Suppressor macrophage treated with lipopolysaccharide for 1 hour (primary cell): ENCODE measurements at places on chromosomes 5 and 9.

- no peak for DNase-seq
These were observed 31.3 kb upstream of the PLPP6 start for GRCh38 chr9:4630836-4631235.

DNA sequence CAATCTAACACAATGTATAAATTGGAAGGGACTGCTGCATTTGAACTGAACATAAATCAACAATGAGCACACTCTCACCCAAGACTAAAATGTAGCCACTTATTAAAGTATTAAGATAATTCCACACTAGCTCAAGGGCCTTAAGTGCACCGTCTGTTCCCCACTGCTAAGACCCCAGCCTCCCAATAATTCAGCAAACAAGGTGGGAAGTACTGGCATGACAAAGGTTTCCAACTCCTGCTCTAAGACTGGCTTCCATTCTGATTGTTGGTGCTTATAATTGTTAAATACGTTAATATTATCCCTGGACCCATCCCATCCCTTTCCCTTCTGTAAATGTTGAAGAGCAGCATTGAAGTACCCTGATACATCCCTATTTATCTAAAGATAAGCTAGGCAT, 636.7 kb downstream of the NR2F1-AS1 start:
- no peak for DNase-seq

GRCh38 chr5:132053483-132053882, 7.0 kb upstream of the IL3 start:
- DNase-seq = no peak

DNA sequence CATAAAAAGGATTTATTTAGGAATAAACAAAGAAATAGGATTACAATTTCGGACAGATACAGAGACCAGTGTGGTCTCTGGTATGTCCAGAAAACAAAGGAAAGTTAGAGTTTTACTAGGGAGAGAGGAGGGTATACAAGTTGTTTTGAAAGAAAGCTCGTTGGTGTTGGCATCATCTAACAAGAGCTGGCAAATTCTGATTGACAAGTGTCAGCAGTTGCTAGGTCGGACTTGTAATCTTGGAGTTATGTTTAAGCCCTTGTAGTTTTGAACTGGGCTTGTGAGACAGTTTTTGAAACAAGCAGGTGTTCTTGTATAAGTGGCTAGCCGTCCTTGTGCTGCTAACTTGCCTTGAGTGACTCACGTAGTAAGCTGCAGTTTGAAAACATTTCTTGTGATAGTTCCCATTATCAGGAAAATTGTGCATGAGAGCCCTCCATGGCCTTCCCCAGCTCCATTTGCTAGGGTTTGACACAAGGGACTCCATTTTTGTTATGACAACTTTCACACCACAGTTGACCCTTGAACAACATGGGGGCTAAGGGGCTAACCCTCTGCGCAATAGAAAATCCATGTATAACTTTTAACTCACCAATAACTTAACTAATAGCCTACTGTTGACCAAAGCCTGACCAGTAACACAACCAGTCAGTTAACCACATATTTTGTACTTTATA, 48.1 kb downstream of the ZNF622 start:
- DNase-seq = no peak

GRCh38 chr5:53416144-53416738, 64.2 kb upstream of the FST start:
- peak; percentile 5 for DNase-seq

- DNase-seq = no peak
These were observed 592.0 kb downstream of the CHSY3 start for GRCh38 chr5:130496215-130496614.

DNA sequence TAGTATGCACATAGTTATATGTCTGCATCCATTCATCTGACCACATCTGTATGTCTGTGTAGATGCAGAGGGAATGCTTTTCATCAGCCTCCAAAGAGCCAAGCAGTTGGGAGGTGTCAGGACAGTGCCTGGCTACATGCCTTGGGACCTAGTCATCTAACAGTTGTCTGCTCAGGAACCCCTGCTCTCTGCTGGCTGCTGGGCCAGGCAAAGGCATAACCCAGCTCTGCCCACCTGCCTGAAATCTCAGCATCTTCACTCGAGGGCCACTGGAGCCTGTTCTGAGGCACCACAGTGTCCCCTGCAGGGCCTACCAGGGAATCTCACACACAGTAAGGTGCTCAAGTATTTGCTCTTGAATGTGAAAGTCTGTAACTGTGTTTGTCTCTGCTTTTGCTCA, 3.7 kb downstream of the C9orf50 start:
- peak; percentile 33 for DNase-seq

GRCh38 chr5:43363445-43364152, 48.6 kb downstream of the CCL28 start:
- DNase-seq = no peak

- DNase-seq = peak; percentile 53
These were observed 1.6 kb downstream of the ZNF366 start for GRCh38 chr5:72505539-72506157.

DNA sequence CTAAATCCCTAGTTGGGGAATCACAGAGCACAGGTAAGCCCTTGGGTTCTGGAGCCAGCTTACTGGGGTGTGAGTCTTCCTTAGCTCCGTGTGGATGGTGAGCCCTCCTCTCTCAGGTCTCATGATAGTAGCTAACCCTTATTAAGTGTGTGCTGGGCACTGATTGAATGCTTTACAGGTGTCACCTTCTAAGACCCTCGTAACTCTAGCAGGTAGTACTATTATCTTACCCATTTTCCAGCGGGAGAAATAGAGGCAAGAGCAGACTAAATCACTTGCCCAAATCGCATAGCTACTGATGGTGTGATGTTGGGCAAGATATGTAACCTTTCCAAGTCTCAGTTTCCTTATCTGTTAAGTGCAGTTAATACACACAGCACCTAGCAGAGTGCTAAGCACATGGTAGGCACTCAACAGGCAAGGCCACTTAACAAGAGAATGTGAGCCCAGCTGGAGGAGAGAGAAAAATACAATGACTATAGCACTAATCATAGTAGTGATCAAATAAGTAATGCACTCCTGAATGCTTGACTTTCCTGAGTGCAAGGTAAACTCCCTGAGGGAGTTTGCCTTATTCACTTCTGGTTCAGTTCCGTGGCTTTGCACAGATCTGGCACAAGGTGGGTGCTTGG, at the start of gene DCANP1:
Gene DCANP1 (minus strand): TSS at position 51 of the 632 bp plus-strand sequence. CDS start 240 bp downstream, outside the sequence.
- DNase-seq = no peak

GRCh38 chr5:45271626-45272025, 424.6 kb downstream of the HCN1 start:
- DNase-seq = no peak

- DNase-seq = no peak
These were observed 72.6 kb upstream of the SELENOP start for GRCh38 chr5:42884326-42884725.

- DNase-seq = no peak
These were observed 298.6 kb upstream of the SLC24A2 start for GRCh38 chr9:20087481-20087880.

DNA sequence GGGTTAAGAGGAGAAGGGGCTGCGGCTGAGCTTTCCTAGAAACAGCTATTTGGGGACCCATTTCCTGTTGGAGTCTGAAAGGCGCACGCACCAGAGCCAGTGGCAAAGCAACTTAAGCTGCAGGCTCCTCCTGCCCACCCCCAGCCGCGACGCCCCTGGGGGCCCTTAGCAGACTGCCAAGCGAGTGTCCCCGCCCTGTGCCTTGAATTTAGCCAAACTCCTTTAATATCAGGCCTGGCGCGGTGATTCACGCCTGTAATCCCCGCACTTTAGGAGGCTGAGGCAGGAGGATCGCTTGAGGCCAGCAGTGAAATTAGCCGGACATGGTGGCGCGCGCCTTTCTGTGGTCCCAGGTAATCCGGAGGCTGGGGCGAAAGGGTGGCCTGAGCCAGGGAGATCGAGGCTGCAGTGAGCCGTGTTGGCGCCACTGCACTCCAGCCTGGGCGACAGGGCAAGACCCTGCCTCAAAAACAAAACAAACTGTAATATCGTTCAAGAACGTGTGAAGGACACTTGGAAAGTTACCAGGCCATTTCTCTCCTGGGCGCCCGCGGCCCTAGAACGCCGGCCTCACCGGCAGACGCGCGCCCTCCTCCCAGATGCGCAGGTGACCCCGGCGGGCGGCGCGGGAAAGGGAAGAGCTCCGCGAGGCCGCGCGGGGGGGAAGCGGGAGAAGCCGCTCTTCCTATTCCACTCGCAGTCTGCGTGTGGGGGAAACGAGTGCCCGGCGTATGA, 1.0 kb upstream of the F2R start:
- DNase-seq = no peak

DNA sequence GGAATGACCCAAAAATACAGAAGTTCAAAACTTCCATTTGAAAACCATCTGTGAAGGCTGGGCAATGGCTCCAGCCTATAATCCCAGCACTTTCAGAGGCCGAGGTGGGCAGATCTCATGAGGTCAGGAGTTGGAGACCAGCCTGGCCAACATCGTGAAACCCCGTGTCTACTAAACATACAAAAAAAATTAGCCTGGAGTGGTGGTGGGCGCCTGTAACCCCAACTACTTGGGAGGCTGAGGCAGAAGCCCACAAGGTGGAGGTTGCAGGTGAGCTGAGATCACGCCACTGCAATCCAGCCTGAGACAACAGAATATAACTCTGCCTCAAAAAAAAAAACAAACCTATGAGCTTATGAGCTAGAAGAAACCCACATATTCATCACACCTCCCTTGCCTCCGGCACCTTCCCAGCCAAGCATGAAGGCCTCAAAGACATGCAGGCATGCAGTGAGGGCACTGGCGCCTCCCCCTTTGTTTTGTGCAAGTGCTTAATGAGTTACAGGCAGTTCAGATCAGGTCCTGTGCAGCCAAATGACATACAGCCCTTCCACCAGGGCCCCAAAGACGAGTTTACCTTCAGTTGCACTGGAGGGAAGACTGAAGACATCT, 9.9 kb downstream of the HNRNPH1 start:
- DNase-seq = no peak

DNA sequence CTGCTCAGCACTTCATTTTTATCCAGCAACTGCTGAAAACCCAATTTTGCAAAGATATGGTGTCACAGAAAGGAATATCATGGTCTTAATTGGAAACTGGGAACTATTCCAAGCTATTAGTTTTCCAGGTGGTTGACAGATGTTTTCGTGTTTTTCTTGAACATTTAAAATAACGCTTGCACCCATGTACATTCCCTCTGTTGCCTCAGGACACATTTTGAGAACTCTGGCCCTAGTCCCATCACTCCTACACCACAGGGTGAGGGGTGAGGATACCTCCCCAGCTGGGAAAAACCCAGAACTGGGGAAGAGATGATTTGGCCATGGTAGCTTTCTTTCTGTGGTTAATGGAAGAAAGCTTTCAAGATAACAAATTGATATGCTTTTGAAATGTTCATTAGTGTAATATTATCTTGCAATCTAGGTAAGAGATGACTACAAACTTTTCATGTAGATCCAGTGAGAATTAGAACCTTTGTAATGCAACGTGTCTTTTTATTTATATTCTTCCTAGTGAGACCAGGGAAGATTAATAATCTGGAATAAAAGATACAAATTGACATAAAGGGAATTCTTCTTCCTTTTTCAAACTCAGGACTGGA, 627.0 kb downstream of the RAB3C start:
- DNase-seq = no peak

DNA sequence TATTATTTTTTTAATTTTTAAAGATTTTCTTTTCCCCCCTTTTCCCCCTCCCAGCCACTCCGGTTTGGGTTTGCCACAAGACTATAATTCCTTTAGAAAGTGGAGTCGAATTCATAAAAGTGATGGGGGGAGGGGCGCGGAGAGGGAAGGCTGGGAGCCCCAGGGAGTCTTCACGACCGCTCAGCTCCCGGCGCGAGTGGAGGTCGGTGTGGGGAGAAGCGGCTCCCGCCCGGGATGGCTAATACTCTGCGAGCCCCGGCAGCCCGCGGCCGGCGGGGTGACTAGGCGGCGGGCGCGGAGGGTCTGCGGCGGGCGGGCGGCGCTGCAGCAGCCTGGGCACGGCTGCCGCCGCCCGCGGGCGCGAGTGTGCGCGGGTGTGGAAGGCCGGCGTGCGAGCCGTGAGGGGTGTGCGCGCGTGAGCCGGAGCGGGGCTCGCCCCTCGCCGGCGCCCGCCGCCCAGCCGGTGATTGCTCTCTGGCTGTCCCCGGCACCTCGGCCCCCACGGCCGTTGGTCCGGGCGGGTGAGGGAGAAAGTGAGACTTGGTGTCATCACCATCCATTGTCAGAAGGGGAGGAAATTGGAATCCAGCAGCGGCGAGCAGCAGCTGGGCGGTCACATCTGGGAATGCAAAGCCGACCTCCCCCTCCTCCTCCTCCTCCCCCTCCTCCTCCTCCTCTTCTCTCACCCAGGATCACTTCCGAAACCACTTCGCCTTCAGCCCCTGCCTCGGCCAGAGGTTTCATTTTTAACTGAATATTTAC, at the start of gene PARP8:
Gene PARP8 (plus strand): TSS at position 377 of the 762 bp plus-strand sequence. CDS start 459 bp downstream, outside the sequence.
- DNase-seq = peak; percentile 57

DNA sequence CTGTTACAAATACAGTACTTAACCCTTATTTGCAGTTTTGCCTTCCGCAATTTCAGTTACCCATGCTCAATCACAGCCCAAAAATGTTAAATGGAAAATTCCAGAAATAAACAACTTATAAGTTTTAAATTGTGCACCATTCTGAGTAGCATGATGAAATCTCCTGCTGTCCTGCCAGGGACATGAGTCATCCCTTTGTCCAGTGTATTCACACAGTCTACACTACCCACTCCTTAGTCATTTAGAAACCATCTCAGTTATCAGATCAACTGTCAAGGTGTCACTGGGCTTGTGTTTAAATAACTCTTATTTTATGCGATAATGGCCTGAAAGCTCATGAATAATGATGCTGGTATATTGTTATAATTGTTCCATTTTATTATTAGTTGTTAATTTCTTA, 95.8 kb downstream of the PLCXD3 start:
- DNase-seq = no peak

GRCh38 chr5:11547730-11548129, 356.5 kb downstream of the CTNND2 start:
- no peak for DNase-seq

GRCh38 chr5:113375480-113376060, 59.2 kb downstream of the TSSK1B start:
- DNase-seq = no peak

DNA sequence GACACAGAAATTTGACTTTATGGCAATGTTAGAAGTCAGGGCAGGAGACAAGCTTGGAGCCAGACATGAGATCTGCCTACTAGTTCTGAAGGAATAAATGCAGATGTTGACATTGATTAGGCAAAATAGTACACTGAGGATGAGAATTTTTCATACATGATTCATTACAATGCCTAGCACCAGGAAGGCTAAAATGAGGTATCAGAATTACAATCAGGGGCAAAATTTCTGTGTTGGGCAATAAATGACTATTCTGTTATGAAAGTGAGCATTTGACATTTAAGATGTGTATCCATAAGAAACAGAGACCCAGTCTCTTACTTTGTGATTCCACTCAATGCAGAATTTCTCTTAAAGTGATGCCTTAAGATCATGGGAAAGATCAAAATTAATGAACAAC, 92.4 kb upstream of the CDH10 start:
- DNase-seq = no peak

GRCh38 chr5:65811004-65811403, 89.0 kb downstream of the NLN start:
- no peak for DNase-seq

DNA sequence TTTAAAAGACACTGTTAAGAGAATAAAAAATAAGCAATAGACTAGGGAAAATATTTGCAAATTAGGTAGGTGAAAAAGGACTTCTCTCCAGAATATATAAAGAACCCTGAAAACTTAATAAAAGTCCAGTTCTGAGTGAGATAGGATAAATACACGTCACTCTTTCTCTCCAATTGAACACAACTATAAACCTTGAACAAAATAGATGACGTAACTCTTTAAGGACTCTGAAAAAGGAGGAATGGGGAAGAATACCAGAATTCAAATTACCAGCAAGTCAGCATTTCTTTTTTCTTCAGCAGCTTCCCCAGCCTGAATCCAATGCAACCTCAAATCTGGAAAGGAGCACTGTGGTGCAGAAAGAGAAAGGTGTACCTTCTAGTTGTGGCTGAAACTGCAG, 6.8 kb upstream of the WDR41 start:
- DNase-seq = peak; percentile 3
